ENCODE measurements at places on chromosomes 13 and 19.

GRCh38 chr19:54489766-54490165 is 12.9 kb upstream of the LAIR2 start:
- no peak for DNase-seq

DNA sequence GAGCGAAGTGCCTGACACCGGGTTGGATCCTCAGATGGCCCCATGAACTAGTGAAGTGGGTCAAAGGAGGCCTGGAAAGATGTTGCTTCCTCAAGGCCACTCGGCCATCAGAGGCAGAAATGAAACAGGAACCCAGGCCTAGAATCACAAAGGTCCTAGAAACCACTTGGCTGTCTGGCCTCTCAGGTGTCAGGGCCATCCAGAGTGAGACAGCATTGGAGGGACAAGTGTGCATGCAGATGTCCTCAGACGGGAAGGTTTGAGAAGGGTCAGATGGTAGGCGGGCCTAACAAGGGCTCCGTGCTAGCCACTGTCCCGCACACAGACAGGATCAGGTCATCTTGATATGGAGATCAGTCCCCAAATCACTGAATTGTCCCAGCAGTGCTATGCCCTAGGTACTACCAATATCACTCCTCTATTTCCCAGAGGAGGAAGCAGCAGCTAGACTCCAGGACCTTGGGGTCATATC is 14.3 kb downstream of the CCDC97 start:
- no peak for DNase-seq

DNA sequence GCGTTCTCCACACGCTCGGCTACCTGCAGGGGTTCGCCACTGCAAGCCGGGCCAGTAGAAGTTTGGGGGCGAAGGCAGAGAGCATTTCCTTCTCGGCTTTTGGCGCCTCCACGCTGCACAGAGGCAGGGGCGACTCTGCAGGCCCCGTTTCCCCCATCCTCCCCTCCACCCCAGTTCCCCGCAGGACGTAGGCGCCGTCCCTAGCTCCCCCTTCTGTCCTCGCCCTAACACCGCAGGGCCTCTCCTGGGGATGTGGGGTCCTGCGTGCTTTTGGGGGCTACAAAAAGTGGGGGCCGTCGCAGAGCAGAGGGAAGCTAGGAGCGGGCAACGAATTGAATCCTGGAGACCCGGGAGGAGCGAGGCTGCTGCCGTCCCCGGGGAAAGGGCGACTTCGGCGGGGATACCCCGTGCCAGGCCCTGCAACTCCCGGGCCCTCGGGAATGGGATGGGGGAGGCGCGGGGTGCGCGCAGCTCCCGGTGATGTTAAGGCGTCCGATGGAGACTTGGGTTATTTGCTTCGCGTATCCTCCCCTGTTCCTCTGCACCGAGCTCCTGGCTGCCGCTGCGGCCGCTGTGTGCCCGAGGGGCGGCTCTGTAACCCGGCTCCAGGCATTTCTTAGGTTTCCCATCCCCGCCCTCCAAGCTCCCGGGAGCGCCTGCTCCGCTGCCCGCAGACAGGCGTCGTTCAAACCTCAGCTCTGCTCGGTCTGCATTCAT is 255.9 kb upstream of the SOX21 start:
- DNase-seq = peak; percentile 74

- DNase-seq = no peak
Observed at GRCh38 chr13:24006520-24007248, 109.4 kb upstream of the C1QTNF9B start.

DNA sequence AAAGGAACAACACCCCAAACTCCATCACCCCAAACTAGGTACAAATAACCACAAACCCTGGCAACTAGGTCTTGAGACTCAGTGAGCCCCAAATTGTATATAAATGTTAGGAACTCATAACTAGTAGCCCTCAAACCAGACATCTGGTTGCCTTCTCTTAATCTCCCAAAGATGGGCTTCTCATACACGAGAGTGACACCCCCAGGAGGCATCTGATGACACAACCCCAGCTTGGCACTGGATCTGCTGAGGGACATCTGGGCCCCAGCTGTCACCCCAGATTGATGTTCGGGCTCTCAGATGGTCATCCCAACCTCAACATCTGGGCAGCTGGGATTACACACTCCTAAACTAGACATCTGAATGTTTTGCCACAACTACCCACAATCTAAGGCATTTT is 14.8 kb downstream of the RABAC1 start:
- DNase-seq = no peak

GRCh38 chr19:13794398-13794756 is 866 bp upstream of the ZSWIM4 start:
- DNase-seq = peak; percentile 48

- peak; percentile 89 for DNase-seq
Observed at GRCh38 chr13:27374650-27375049, 49.8 kb upstream of the GTF3A start.

DNA sequence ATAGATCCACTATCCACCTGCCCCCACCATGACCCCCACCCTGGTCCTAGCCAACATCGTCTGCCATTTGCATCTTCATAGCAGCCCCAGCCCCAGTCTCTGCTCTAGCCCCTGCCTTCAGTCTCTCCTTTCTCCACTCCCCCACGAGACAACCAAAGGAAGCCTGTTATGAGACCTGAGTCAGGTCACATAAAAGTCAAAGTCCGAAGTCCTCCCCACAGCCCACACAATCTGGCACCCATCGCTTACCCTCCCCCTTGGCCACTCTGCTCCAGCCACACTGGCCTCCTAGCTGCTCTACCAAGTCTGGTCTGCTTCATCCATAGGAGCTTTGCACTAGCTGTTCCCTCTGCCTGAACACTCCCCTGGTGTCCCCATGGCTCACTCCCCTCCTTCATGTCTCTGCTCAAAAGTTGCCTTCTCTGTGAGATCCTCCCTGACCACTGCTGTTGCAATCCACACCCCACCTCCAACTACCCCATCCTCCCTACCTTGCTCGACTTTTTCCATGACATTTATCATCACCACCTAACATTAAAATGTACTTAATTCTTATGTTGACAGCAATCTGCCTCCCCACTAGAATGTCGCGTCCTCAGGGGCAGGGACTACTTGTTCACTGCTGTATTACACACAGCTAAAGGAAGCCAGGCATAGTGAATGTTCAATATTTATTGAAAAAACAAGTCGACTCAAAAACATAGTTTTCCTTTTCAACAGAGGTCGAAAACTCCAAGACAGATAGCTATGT is 1.2 kb upstream of the PLEKHG2 start:
- DNase-seq = no peak

DNA sequence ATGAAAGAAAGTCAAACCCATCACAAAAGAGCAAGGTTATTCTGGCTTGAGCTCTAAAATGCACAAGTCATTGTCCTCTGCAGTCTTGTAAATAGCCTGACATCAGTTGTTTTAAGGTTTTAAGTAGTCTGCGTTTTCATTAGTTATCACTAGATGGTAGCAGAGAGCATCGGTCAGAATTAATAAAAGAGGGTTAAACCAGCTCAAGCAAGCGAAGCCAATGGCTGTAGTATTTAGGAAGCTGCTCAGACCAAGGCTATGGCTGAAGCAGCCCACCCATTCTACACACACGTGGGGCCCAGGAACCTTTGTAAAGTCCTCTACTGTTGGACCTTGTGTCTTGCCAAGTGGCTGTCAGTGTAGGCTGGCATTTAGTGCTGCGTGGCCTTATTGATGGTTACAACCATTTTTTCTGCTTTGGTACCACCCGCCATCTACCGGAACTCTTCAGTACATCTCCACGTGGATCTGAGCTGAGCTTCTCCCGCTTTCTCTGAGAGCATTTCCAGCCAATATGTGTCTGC is 13.3 kb upstream of the ZNF57 start:
- peak; percentile 88 for DNase-seq

GRCh38 chr19:32830231-32831014 is 39.1 kb downstream of the SLC7A9 start:
- DNase-seq = no peak

- DNase-seq = no peak
Observed at GRCh38 chr13:49314344-49314882, 66.7 kb downstream of the CDADC1 start.
